ENCODE measurements at places on chromosomes 6 and 20.

- no peak for DNase-seq
Measured at GRCh38 chr6:16049168-16049567, 79.7 kb upstream of the MYLIP start.

- no peak for DNase-seq
Measured at GRCh38 chr20:36726168-36726567, 19.7 kb downstream of the NDRG3 start.

- no peak for DNase-seq
Measured at GRCh38 chr6:74942130-74942529, 263.7 kb downstream of the COL12A1 start.

- no peak for DNase-seq
Measured at GRCh38 chr20:13436530-13436929, 202.2 kb downstream of the TASP1 start.

- DNase-seq, result no peak
Measured at GRCh38 chr6:158324136-158324535, 11.9 kb downstream of the TULP4 start.

DNA sequence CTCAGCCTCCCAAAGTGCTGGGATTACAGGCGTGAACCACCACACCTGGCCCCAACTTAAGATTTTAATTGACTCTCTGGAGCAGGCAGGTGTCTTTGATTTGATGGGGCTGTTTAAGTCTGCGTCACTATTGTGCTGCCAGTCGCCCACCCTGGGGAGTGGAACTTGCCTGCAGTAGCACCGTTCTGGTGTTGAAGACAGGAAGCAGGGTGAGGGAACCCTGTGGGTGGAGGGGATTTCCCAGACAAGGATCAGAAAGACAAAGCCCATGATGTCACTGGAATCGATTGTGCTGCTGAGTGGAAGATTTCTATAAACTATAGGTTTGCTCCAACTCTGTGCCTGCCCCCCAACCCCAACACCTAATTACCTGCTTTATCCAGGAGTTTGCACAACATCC is 11.0 kb downstream of the ALDH8A1 start:
- peak; percentile 65 for DNase-seq

DNA sequence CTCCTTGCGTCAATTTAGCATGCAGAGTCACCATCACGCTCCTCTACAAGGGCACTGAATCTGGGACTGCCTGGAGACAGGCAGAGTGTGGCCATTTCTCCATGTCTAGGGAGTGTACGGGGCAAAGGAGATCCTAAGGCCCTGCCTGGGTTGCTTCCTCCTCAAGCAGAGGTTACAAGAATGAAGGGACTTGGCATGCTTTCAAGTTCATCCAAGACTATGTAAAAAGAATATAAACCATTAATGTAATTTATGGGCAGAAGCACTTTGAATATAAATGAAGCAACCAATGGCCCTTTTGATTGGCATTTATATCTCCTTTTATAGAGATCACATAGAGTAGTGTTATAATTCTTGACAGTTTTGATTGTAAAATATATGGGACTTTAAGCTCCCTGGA is 137.5 kb downstream of the BTBD3 start:
- DNase-seq, result no peak

GRCh38 chr6:149196091-149196490 is 121.4 kb upstream of the TAB2 start:
- no peak for DNase-seq

DNA sequence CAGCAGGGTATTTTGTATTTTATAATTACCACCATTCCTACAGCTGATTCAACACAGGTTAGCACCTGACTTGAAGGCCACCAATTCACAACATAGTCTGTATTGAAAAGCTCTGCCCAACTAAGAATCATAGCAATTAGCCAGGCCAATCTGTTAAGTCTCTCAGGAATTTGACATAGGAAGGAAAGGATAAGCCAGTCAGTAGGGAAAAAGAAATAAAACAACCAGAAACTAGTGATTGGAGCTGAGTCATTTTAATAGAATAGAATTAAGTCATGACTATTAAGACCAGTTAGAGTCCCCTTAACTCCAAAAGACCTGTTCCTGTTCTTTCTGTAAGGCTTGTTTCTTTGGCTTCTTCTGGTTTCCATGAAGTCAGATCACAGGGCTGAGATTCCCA is 8.1 kb downstream of the RANBP9 start:
- no peak for DNase-seq

DNA sequence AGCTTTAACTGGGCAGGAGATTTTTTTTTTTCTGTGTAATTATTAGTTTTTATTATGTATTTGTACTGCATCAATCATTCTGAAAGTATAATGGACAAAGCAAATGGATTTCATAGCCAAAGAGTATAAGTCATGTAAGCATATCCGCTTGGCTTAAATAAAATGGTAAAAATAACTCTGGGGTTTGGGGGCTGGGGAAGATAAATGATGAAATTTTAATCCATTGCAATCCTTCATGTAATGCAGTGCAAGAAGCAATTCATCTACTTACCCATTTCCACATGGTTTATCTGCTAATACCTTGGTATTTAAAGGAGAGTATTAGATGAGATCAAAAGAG is 781.4 kb downstream of the QKI start:
- DNase-seq, result no peak

- DNase-seq, result no peak
Measured at GRCh38 chr6:133631421-133631820, 257.5 kb upstream of the TCF21 start.

Measured in T-helper 2 cell treated with Interferon-gamma antibody and Interleukin-4, amounts not matched to agents 5 μg/mL and 100 μg/mL, for 36 hours (primary cell).